ENCODE measurements at places on chromosomes 5 and 9.

DNA sequence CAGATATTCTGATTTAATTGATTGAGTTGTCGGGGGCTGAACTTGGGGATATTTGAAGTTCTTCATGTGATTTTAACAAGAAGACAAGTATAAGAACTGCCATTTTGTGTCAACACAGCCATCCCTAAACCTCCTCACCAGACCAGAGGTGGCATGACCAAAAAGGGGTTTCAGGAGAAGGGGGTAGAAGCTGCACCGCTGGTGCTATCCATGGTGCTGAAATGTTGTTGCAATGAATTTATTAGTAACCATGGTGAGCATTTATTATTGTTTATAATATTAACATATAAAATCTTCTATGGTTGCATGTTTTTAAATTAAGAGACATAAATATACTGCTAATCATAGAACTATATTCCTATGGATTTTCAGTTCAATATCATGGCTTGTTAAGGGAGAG, 72.3 kb downstream of the GNA14 start:
- no peak for DNase-seq

- peak; percentile 49 for DNase-seq
Observed at GRCh38 chr5:177133853-177134696, 502 bp downstream of the NSD1 start.

GRCh38 chr5:96742538-96742937, 65.2 kb downstream of the ERAP1 start:
- DNase-seq = no peak

DNA sequence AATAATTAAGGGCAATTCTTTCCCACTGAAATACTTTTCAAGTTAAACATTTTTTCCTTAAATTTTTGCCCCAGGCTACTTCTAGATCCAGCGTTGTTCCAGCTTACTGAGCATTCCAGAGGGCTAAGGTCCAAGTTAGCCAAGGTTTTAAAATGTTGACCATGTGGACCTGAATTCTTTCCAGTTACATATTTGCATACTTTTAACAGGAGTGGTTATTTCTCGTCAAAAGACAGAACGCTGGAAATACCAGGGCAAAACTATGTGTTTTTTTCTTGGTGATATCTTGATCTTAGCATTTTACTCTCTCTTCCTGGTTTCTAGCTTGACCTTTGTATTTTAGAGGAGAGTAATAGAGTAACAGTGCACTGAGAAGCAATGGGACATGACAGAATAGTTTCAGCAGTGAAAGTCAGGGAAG, 32.8 kb downstream of the TMC1 start:
- DNase-seq = peak; percentile 99

DNA sequence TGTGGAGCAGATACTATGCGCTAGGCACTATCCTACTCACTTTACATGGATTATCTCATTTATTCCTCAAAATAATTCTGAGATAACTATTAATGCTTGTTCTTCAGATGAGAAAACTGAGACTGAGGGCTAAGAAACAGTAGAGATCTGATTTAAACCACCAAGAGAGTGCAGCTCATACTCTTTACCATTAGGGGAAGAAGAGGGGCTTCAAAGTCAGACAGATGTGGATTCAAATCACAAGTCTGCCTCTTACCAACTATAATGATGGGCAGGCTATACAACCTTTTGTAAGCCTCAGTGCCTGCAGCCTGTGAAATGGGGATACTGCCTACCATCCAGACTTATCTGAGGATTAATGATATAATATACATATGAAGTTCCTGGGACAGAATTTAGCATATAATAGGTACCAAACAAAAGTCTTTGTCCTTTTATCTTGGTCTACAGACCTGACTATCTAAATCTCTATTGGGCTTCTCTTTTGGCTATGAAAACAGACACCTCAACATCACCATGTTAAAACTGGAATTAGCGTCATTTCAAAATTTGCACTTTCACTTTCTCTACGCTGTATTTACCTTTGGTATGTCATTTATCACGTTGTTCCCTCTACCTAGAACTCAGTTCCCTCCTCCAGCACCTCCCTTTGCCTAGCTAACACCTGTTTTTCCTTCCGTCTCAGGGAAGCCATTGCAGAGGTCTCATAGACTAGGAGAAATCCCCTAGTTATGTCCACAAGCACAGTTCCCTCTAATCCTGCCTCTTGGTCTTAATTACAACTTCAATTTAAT, 13.8 kb upstream of the TMEM267 start:
- DNase-seq = no peak

GRCh38 chr5:398475-399295, 44.3 kb upstream of the EXOC3 start:
- DNase-seq = no peak

- DNase-seq = no peak
Observed at GRCh38 chr5:163874431-163874830, 369.0 kb downstream of the MAT2B start.

- no peak for DNase-seq
Observed at GRCh38 chr5:134456825-134457224, 45.1 kb upstream of the CDKN2AIPNL start.

GRCh38 chr5:65805089-65805488, 83.1 kb downstream of the NLN start:
- no peak for DNase-seq

- DNase-seq = no peak
Observed at GRCh38 chr5:68793074-68793473, 300.7 kb upstream of the SLC30A5 start.

DNA sequence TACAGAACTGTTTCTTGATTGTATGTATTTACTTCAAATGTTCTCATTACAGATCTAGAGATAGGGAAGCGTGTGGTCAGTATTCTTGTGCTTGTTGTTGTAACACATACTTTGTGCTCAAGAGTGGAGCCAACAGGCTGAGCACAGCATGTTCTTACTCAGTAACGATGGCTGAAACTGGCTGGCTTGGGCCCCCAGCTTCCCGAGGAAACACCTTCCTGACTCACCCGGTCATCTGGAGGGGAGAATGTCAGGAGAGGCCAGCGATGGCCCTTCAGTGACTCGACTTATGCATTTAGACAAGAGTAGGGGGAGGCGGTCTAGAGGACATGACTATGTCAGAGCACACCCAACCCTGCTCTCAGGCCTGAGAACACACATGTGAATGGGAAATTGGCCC, 25.6 kb downstream of the ZNF474 start:
- peak; percentile 82 for DNase-seq

DNA sequence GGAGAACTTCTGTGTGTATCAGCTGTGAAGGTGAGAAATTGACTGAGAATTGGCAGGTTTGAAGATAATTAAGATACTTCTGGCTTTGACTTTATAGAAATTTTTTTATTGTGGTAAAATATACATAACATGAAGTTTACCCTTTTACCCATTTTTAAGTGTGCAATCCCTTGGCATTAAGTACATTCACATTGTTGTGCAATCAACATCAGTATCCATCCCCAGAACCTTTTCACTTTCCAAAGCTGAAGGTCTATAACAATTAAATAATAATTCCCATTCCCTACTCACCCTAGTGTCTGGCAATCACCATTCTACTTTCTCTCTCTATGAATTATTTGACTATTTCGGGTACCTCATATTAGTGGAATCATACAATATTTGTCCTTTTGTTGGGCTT, 69.9 kb downstream of the ACTBL2 start:
- no peak for DNase-seq

- DNase-seq = peak; percentile 47
Observed at GRCh38 chr5:151234476-151235238, 10.8 kb upstream of the CCDC69 start.

GRCh38 chr9:36328798-36329411, 70.7 kb upstream of the GNE start:
- peak; percentile 74 for DNase-seq

- peak; percentile 28 for DNase-seq
Observed at GRCh38 chr5:154603953-154604679, 126.1 kb upstream of the HAND1 start.

- no peak for DNase-seq
Observed at GRCh38 chr9:33820231-33820745, 3.3 kb downstream of the UBE2R2 start.

- DNase-seq = no peak
Observed at GRCh38 chr5:157864067-157864466, 5.1 kb upstream of the CLINT1 start.

GRCh38 chr9:38278931-38279679, 113.4 kb upstream of the ALDH1B1 start:
- DNase-seq = no peak

- no peak for DNase-seq
Observed at GRCh38 chr9:90891308-90892040, 89.9 kb downstream of the SYK start.

- peak; percentile 11 for DNase-seq
Observed at GRCh38 chr5:97181856-97182545, 1.0 kb downstream of the RIOK2 start.

GRCh38 chr5:127028822-127029457, 1.4 kb downstream of the MARCHF3 start:
- no peak for DNase-seq

Measured in AG10803 (cell line).